ENCODE measurements at places on chromosomes 11 and 22. TPM values are rescaled to one million over a fixed set of nuclear protein-coding genes. Genes with fewer than 3 reads are reported as not detected.

The TEX54 gene
- not detected for total RNA-seq

The LINC01488 gene
- 0.05 TPM for total RNA-seq

The MYOD1 gene
- not detected for total RNA-seq

The HOATZ gene
- not detected for total RNA-seq

The COMMD9 gene
- total RNA-seq: 22.9 TPM

The ZBTB16 gene
- total RNA-seq: 140 TPM

The MS4A14 gene
- total RNA-seq: 1.1 TPM

The MS4A12 gene
- total RNA-seq: not detected

The PTPRCAP gene
- 5.0 TPM for total RNA-seq

The BDNF gene
- total RNA-seq: 0.28 TPM

The SCUBE1 gene
- total RNA-seq: 0.08 TPM

The INS gene
- not detected for total RNA-seq

The ADAMTS15 gene
- 1.3 TPM for total RNA-seq

The SCT gene
- not detected for total RNA-seq

The OR51B4 gene
- total RNA-seq: not detected

The OR51B2 gene
- 0.17 TPM for total RNA-seq

Data from liver (tissue), 10 donors.